ENCODE measurements at places on chromosomes 16 and 17.

DNA sequence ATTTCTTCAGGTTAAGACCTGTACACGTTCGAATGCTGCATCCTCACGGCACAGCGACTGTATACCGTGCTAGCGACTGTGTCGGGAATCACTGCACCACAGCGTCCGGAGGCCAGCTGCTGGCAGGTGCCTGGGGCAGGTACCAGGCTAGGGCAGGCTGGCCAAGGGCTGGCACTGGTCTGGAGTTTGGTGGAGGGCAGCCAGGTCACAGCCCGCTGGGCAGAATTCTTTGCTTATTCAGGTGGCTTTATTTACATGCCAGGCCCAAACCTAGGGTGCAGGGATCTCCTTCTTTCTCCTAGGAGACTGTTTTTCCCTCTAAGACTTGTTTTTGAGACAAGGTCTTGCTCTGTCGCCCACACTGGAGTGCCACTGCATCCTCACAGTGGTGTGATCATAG lies 37.9 kb downstream of the COTL1 start:
- no peak for DNase-seq

DNA sequence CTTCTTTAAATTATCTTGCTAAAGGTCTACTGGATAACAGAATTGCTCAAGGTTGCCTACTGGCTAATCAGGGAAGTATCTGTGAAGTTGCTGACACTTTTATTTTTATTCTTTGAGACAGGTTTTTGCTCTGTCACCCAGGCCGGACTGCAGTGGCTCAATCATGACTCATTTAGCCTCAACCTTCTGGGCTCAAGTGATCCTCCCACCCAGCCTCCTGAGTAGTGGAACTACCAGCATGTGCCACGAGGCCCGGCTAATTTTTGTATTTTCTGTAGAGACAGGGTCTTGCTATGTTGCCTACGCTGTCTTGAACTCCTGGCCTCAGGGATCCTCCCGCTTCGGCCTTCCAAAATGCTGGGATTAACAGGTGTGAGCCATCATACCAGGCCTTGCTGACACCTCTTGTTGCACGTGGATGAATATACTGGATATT lies 43.1 kb downstream of the GLG1 start:
- no peak for DNase-seq

DNA sequence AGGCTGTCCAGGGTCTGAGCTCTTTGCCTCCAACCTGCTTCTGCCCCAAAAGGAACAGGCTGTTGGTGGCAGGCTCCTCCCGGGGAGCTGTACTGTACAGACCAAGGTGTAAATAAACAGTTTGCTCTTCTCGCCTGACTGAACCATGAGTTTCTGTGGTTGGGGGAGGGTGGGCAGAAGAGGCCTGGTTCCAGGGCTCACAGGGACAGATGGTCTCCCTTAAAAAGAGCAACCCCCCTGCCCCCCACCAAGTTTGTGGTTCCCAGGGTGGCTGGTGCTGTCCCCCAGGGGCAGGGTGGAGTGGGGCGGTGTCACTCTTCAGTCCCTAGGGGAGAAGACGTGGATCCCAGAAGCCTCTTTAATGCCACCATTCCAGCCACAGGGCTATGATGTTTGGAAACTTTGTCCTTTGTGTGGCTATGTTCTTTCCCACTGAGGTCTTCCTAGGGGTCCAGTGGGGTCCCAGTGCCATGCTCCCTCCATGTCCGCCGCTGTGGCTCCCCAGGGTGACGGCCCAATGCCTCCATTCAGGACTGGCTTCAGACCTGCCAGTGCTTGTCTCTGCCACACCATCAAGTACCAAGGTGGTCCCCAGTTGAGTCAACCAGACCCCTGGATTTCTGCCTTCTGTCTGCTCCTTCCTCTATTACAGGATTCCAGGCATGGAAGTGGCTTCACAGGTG lies 146.7 kb downstream of the RAB11FIP4 start:
- no peak for DNase-seq

DNA sequence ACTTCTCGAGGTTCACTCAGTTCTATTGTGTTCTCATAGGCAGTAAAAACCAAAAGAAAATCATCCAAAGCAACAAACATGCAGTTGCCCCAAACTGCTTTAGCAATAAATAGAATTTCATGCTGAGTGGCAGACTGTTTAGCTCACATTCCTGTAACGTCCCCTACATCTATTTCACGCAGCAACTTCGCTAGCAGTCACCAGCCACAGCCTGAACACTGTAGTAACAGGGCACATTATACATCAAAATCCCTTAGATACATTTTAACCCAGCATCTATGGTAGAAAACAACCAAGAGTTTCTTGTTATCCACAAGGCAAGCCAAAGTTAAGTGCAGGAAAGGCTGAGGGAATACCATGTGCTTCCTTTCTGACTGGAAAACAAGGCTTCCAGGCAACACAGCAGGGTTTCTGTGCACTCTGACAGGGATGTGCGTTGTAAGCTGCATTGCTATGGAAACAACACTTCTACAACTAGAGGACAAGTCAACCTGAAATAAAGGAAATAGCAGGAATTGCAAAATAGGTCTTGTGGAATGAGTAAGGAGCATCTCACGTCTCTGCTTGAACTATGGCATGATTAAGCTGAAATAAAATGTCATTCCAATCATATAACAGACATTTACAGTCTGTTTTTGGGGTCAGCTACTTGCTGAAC lies 55.4 kb downstream of the CFDP1 start:
- DNase-seq, result peak; percentile 28

Measured in endothelial cell (in vitro differentiated cells).